ENCODE measurements at places on chromosomes 3 and 15.

DNA sequence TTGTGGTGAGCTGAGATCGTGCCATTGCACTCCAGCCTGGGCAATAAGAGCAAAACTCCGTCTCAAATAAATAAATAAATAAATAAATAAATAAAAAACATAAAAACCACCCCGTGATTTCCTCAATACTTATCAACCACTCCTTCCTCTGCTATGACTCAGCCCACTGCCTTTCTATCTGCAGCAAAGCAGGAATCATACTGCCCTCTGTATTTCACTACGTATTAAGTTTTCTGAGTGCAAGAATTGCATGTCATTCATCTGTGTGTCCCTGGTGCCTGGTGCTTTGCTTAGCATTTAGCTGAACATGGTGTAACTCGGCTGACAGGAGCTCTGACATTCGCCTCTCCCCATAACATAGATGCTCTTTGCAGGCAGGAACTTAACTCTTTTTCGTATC, 7.1 kb downstream of the LSG1 start:
- no peak for DNase-seq

DNA sequence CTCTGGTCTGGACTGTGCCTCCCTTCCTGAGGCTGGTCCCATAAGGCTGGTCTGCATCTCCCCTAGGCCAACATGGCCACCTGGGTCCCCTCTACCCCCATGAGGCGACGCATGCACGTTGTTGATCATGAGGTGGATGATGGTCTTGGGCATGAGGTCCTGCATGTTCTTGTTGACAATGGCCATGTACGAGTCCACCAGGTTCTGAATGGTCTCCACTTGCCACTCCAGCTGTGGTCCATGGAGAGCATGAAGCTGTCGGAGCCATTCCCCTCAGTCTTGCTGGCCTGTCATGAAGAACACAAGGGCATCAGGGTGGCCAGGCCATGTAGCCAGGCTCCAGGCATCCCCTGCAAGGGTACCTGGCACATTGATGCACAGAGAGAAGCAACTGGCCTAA, 27.1 kb upstream of the CSPG4 start:
- DNase-seq, result no peak

- no peak for DNase-seq
Observed at GRCh38 chr15:71612869-71613268, 197.5 kb upstream of the NR2E3 start.

- DNase-seq, result no peak
Observed at GRCh38 chr3:114660808-114661207, 367.0 kb downstream of the TIGIT start.

DNA sequence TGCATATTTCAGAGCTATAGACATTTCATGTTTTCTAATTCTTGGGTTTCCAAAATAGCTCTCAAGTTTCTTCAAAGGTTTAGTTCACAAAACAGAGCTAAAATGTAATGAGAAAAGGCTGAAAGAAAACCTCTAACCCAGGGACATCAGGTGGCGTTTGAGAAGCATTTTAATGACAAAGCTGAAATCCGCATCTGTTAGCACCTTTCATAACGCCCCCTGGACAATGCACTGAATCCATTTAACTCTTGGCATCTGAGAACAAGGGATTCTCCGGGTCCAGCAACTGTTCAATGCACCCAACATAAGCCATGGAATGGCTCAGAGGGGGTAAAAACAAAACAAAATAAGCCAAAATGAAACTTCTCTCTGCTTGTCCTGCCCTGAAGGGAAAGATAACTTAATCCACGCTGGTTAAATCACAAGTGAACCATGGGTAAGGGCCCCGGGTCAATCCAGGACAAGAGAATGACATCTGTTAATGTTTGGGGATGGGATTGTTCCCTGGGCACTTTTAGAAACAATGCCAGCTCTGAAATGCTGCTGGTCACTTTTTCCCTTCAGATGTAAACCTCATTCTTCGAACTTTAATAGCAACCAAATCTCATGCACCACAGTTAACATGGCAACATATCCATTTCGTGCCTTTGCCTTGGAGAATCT, 466.2 kb upstream of the ADAMTS9 start:
- DNase-seq, result no peak

GRCh38 chr15:99961011-99961441, 227.8 kb upstream of the LYSMD4 start:
- DNase-seq, result no peak

DNA sequence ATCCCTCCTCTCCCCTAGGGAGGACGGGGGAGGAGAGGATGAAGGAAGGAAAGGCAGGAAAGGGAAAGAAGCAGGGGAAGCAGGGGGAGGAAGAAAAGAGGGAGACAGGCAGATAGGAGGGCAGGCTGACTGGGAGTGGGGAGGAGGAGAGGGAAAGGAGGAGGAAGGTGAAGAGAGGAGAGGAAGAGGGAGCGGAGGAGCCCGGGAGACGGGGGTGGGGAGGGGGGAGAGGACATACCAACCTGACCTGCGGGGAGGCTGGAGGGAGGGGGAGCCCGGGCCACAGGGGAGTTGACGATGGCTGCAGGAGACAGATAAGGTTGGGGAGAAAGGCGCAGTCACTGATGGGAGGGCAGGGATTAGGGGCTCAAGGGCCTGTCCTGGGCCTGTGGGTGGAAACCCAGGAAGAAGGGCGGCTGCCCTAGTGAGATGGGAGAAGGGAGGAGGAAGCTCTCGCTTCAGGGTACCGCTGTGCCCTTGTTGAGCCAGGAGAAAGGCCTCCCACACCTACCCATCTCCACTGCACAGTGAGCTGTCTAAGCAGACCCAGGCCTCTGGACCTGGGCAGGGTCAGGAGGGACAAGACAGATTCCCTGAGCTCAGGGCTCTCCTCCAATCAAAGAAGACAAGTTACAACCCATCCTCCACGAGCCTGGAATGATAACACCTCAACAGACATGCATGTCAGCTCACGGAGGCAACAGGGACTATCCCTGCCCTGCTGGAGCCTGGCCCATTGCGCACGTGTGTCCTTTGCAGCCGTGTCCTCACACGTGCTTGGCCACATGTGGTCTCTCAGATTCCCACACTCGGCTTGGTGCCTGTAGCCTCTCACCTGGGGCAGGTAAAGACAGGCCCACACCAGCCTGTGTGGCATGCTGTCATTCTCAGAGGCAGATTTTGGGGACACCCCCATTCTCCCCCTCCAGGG, 27.9 kb downstream of the C3orf18 start:
- no peak for DNase-seq

DNA sequence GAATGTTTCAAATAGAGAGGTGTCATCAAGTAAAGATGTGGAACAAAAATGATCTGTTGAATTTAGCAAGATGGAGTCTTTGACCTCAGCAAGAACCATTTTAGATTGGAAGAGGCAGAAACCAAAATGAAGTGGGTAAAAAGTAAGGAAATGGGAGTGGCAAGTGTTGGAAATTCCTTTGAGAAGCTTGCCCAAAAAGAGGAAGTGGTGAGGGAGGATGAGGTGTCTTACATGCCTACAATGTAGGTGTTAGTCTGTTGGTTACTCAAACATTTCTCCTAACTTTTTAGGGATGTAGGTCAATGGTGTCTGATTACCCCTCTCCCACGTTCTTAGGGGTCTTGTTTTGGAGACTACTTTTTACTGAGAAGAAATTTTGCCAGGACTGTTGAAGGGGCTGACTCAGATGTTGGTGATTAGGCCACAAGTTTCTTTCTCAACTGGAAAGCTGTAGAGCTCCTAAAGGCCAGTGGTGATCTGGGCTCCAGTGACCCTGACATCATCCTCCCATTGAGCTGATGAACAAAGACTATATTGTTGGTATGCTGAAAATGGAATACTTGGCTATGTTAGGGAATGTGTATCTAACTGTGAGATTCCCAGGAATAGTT, 5.1 kb downstream of the PPP2R3A start:
- DNase-seq, result no peak

- DNase-seq, result no peak
Observed at GRCh38 chr3:124336067-124336656, 344.2 kb upstream of the ROPN1 start.

- DNase-seq, result no peak
Observed at GRCh38 chr15:58432401-58432800, 610 bp downstream of the LIPC start.

DNA sequence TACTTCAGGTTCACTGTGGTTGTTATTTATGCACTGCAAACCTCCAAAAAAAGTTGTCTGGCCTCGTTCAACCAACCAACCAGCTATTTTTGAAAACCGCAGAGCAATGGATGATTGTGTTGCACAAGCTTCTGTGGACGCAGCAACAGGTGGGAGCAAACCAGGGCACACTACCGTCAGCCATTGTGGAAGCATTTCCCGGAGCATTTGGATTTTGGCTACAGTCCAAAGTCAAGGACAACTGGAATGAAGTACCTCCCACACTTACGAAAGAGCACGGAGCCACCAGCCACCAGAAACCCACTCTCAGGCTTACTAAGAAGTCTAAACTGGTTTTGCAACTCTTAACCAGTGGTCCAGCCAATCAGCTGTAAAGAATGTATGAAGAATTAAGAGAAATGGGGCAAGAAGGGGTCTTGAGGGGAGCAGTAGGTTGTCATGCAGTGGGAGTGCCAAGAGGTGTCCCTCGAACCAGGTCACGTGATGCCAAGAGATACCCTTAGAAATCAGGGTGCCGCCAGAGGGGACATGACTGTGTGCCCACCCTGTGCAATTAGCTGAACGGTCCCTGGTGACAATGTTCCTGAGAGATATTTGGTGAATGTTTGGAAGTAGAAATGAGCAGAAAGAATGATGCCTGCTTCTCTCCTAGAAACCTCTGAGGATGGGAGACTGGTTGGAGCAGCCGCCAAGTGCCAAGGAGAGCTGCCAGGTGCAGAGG, 68.9 kb upstream of the PCSK6 start:
- DNase-seq, result no peak
